ENCODE measurements at places on chromosomes 13 and 19.

DNA sequence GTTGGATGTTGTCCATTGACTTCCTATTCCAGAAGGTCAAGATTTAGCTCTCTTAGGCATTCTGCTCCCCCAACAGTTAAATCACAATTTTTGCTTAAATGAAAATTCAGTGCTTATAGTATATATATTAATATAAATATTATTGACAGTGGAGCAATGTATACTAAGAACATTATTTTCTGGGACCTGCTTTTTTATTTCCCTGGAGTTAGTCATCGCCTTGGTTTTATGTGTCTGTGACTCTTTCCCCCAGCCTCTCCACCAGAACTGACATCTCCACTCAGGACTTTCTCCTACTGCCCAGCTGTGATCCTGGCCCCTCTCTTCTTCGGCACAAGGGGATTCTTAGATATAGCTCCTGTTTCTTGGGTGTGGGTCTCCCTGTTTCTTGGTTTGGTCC lies 10.2 kb upstream of the MATK start:
- no peak for DNase-seq

GRCh38 chr19:46887240-46887782 lies 26.5 kb downstream of the ARHGAP35 start:
- DNase-seq: no peak

GRCh38 chr13:114089751-114090400 lies 42.5 kb downstream of the RASA3 start:
- no peak for DNase-seq

GRCh38 chr13:52809310-52809769 lies 39.1 kb downstream of the PCDH8 start:
- DNase-seq: peak; percentile 48

Data from cardiac fibroblast (primary cell).